ENCODE measurements at places on chromosomes 11 and 22. TPM values are rescaled to one million over a fixed set of nuclear protein-coding genes. Genes with fewer than 3 reads are reported as not detected.

HEPN1 gene
- not detected for total RNA-seq

LRRC75B gene
- total RNA-seq: 16.0 TPM

OLFML1 gene
- 25.7 TPM for total RNA-seq

HEPACAM gene
- 1.1 TPM for total RNA-seq

OR51I1 gene
- not detected for total RNA-seq

PRSS23 gene
- total RNA-seq: 51.3 TPM

EMID1 gene
- total RNA-seq: 12.3 TPM

SLC7A4 gene
- total RNA-seq: 0.27 TPM

PHLDA2 gene
- not detected for total RNA-seq

PYGM gene
- total RNA-seq: 24.2 TPM

CARD16 gene
- total RNA-seq: 7.7 TPM

All from camera-type eye (tissue), 1 donor.